ENCODE measurements at places on chromosomes 4 and X.

DNA sequence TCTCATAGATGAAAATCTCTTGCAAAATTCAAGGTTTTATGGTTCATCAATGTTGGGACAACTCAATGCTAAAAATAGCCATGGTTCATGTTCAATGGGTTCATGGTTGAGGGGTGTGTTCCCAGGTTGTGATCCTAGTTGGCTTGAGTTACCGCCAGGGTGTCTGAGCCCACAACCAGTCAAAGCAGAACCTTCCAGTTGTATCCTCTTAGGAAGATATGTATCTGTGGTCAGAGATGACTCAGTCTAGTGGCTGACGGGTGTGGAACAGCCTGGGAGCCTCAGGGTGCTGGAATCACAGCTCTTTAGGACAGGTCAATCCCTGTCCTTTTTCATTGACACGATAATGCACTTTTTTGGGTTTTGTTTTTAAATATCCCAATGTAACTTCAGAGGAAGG, 192.3 kb upstream of the NR3C2 start:
- no peak for DNase-seq

GRCh38 chrX:29478336-29479069, 736.9 kb upstream of the MAGEB2 start:
- no peak for DNase-seq

DNA sequence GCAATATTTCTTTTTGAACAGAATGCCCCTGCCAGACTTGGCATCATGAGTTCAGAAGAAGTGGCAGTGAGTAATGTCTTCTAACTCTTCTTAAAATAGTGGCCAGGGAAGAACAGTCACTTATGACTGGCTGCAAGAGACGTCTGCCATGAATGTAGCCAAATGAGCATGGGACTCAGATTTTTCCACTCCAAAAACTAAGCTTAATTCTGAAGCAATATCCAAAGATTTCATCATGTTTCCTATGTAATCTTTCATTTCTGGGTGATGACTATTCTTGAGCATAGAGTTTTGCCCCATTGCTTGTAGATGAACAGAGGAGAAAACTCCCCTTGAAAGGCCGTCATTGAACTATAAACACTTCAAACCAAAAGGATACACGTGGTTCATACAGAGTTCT, 11.8 kb downstream of the AMBN start:
- no peak for DNase-seq

DNA sequence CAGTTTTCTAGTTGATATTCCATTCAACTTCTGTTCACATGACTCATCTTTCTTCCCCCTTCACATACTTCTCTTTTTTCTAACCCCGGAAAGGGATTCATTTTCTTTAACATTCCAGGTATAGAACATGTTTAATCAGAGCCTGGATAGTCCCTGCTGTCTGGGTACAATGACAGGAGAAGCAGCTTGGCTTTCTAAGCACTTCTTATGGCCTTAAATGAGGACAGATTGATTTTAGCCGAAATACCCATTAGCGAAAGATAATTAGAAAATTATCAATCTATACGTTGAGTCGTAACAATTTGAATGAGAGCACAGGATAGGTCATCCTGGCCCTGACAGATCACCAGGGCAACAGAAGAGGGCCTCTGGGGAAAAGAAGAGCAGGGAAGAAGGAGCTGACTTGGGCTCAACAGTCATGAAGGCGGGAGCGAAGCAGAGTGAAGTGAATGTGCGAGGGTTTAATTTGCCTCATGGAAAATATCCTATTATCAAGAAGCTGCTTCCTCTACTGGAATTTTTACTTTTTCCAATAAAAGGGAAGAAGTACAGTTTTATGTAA, 62.2 kb downstream of the PPP1R2C start:
- no peak for DNase-seq

- no peak for DNase-seq
These were observed 777.8 kb upstream of the FRG1 start for GRCh38 chr4:189162888-189163287.

- DNase-seq: no peak
These were observed 43.6 kb upstream of the AFAP1 start for GRCh38 chr4:7983296-7983695.

DNA sequence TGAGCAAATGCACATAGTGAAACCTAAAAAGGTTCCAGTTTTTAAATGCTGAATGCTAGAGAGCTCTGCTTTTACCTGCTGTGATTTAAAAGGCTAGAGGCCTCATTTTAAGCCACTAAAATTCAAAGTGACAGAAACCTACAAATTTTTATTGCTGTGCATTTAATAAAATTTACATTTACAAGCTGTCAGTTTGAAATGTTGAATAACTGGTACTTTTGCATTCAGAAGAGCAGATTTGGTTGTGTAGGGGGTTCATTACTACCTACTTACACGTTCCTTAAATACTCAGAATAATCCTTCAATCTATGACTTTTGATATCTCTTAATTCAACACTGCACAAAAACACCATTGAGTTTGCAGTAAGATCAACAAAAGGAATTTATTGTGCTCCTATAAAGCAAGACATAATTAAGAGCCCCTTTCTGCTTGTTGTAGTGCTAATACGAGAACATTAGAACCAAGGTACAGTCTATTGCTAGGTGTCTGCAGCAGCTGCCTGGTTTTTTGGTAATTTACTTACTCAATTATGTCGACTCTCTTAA, 27.9 kb downstream of the NKX3-2 start:
- DNase-seq: no peak

- DNase-seq: no peak
These were observed 163.3 kb upstream of the PRDX4 start for GRCh38 chrX:23503835-23504539.

DNA sequence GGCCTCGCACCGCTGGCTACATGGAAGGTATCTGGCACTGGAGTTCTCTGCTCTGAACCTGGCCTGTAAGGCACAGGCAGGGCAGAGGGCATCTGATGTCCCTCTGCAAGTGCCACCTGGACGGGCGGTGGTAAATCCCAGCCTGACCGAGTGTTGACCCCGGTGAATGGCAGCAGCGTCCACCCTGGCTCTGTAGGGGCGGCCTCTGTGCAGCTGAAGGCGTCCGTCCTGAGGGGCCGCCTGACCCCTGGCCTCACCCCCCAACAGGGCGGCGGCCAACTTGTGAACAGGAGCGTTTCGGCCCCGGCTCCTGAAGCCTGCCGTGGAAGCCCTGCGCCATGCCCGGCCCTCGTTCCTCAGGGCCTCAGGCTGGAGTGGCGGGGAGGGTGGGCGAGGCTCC, 51.4 kb downstream of the CPZ start:
- no peak for DNase-seq

- no peak for DNase-seq
These were observed 117.8 kb upstream of the SPRY1 start for GRCh38 chr4:123278755-123279154.

- DNase-seq: no peak
These were observed 16.3 kb upstream of the ATP6AP2 start for GRCh38 chrX:40564447-40564846.

GRCh38 chrX:101223226-101223625, 3.6 kb downstream of the DRP2 start:
- no peak for DNase-seq

DNA sequence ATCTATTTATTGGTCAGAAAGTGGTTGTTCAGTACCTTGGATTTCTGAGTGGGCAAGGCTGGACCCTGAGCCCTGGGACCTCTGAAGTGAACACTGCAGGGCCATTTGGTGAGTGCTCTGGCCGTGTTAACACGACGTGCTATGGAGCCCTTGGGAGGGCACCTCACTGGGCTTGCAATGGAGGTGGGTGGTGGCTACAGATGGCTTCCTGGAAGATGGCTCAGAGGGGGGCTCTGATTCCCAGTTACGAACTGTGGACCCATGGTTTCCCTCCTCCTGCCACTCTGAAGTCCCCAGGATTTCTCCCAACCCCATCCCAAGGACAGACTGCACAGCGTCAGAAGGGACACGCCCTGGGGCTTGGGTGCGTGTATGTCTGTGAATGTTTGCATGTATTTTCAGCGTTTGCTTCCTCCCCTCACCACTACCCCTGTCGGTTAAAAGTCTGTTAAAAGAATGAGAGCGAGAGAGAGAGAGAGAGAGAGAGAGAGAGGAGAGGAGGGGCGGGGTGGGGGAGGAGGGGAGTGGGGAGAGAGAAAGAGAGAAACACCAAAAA, 3.7 kb upstream of the RHOH start:
- peak; percentile 60 for DNase-seq

- no peak for DNase-seq
These were observed 86.9 kb downstream of the VCX3A start for GRCh38 chrX:6448003-6448402.

GRCh38 chr4:89737888-89738287, 99.1 kb downstream of the SNCA start:
- DNase-seq: no peak

Measured in activated T-cell treated with anti-CD3 and anti-CD28 coated beads, Interleukin-2, amount 50 U/mL, for 48 hours (primary cell).